Central memory CD4-positive, alpha-beta T cell (primary cell): ENCODE measurements at places on chromosomes 3 and 15.

DNA sequence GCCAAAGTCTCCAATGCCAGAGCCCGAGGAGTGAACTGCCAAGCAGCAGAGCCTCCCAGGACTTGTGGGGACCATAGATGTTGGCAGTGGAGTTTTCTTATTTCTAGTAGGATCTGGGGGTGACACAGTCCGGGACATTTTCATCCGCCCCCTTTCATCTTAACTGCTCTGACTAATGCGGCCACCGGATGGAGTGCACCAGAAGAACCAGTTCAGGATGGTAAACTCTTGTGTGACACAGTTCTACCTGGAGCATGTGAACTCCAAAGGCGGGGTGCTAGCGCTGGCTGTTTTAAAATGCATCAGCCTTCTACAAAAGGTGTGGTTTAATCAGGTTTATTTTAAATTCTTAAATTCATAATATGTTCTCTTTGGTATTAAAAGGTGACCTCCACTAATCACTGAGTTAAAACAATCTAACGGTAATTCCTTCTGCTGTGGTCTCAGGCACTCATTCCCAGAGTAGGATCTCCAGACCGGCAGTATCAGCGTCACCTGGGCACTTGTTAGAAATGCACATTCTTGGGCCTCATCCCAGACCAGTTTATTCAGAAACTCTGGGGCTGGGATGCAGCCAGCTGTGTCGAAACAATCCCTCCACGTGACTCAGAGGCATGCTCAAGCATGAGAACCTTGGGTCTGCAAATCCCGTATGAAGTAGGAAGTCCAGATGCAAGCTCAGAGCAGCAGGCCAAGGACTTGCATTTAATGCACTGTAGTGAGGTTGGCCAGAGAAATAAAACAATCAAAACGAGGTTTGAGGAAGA lies 105.5 kb downstream of the GABRB3 start:
- no peak for DNase-seq

DNA sequence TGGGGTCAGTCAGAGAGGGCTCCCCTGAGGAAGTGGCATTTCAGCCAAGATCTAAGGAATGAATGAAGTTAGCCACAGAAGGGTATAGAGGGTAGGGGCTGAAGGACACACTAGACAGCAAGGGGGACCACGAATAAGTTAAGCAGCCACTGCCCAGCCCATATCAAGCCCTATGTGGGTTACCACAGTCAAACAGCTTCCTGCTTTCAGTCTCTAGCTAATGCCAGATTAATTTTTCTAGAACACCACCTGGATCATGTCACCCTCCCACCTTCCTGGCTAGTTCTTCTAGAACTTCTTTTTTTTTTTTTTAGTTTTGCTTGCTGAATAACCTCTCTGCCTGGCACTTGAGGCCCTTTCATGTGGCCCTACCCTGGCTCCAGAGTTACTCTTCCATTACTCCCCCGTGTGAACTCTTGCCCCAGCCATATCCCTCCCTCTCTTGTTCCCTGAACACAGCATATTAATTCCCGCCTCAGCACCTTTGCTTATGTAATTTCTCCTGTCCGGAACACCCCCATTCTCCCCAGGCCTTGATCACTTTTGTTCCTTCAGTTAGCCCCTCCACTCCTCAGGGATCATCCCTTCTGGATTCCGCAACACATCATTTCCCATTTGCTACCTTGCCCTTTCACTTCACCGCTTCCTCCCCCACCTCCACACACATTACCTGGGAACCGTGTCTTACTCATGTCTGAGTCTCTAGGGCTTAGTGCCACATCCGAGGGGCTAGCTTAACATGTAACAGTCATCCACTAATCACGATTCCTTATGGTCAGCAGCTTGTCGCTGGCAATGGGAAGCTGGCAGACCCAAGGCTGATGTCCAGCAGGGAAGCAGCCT lies 20.6 kb upstream of the BNC1 start:
- no peak for DNase-seq

DNA sequence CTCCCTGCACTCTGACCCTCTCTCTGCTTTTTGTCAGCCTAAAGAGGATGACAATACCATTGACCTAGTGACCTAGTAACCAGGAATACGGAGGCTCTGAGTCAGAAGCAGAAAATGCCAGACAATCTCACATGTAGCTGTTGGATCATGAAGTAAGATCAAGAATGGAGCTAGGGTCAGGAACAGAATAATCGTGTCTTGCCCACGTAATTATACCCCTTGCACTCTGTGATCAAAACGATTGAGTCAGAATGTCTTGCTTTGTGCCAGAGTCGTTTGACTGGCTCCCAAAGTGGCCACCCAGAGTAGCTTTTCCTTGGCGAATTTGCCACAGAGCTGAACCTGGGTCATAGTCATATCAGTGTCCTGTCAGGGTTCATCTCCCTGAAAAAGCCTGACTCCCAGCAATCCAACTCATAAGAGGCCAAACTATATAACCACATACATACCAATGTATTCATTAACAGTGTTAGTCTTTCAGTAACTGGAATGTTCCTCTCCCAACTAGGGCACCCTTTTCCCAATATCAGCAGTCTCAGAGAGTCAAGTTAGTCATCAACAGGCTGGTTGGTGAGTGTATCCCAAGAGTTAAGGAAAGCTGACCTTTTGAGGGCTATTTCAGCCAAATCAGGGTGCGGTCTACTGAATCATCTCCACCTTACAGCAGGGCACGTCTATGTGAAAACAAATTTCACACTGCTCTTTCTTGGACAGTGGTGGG lies 5.0 kb upstream of the CDV3 start:
- no peak for DNase-seq

DNA sequence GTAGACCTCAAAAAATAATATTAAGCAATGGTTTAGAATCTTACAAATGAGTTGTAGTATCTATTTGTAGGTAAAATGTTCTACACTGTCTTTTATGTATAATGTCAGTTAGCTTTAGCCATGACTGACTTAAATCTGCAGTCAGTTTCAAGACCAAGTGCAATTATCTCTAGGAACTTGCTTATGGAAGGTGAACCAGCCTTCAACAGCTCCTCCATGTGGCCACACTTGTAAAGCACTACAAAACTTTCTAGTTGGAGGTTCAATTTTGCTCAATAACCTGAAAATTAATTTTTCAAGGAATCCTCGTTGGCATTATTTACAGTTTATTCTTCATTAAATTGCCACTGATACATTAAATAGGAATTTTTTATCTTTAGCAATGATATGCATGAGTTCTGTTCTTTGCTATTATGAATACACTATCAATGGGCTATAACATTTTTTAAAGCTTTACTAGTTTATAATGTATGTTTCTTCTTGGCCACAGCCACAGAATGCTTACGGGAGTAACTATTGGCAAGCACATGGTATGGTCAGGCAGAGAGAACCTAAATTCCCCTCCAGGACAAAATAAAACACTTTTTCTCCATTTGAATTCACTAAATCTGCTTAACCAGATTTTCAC lies 315.3 kb upstream of the UBE2E2 start:
- DNase-seq: no peak

GRCh38 chr3:11010426-11011165 lies 18.0 kb downstream of the SLC6A1 start:
- no peak for DNase-seq

GRCh38 chr3:68706096-68706495 lies 226.3 kb downstream of the TAFA4 start:
- no peak for DNase-seq

DNA sequence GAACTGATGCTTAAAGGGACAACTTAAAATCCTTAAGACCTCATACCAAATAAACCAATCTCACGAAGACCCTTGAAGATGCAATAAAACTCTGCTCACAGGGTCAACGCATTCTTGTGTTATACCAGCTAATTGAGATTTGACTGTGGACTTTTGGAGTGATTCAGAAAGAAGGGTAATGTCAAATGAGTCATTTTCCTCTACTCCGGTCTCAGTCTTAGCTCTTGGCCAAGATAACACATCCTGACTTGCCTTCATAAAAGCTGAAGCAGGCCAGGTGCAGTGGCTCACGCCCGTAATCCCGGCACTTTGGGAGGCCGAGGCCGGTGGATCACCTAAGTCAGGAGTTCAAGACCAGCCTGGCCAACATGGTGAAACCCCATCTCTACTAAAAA lies 3.8 kb downstream of the PKM start:
- peak; percentile 9 for DNase-seq

DNA sequence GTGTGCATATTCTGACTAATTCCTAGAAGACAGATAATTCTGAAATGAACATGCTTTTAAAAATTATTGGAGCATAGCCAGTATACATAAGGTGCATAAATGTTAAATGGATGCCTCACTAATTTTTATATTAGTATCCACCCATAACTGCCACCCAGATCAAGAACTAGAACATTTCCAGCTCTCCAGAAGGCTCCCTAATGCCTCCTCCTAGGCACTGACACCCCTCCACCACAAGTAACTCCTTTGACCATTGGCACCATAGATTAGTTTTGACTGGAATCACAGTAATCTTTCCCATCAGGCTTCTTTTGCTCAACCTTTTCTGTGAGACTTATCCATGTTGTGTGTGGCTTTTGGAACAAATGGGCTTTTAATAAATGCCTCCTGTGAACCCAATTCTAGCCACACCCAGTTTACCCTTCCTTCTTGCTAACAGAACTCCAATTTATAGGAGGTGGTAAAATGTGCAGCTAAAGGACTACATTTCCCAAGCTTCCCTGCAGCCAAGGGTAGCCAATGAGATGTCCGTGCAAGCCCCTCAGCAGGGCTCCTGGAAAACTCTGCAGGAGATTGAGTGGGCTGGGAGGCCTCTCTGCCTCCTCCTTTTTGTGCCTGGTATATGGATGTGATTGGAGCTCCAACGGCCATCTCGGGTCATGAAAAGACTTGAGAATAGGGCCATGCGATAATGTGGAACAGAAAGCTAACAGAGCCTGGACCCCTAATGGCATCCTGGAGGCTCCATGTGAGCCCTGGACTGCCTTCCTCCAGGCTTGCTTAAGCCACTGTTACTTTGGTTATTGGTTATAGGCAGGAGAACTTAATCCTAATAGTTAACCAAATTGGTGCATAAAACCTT lies 322.6 kb upstream of the TLE3 start:
- DNase-seq: no peak

- no peak for DNase-seq
Measured at GRCh38 chr3:15892311-15893227, 94.8 kb upstream of the ANKRD28 start.

DNA sequence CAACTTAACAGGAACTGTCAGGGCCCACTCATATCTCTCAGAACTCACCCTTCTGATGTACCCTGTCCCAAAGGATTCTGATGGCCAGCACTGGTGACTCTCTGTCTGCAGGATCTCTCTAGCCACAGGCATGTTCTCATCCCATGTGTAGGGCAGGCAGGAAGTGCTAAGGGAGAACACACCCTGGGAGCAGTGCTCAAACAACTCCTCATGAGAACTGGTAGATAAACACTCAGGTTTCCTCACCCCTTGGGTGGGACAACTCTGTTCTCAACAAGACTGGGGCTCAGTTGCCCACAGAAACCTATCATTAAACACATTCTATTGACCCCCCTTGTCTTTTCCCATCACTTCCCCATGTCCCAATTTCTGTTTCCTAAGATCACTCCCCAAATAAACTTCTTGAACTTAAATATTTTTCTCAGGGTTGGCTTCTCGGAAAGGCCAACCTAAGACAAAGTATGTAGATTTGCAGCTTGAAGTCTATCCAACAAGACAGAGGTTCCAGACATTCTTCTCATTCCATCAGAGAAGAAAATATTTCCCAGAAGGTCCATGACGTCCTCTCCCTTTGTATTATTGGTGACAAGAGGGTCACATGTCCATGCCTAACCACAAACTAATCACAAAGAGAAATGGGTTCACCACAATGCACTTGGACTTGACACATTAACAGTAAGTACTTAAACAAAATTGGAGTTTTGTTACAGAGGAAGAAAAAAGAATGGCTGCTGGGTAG lies 276.6 kb upstream of the GADL1 start:
- DNase-seq: no peak

GRCh38 chr15:37002041-37002672 lies 98.2 kb downstream of the MEIS2 start:
- no peak for DNase-seq

DNA sequence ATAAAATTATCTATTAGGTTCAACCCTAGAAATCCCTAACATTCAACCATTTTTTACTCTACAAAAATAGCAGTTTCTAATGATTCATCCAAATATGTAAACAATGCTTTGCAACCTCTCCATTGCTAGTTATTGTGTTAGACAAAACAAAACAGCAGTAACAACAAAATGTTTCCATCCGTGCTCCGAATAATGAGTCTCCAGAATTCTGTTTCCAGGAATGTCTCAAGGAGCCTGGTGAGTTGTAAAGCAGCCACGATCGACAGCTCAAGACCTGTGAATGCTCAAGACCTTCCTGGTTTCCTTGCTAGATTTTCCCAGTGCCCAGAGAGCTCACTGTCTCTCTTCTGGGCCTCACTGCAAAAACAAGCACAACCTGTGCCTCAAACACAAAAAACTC lies 49.9 kb downstream of the CHRD start:
- no peak for DNase-seq

- peak; percentile 45 for DNase-seq
Measured at GRCh38 chr3:50542177-50543034, 25.1 kb downstream of the C3orf18 start.

GRCh38 chr3:152261329-152261728 lies 7.4 kb upstream of the MBNL1 start:
- no peak for DNase-seq

DNA sequence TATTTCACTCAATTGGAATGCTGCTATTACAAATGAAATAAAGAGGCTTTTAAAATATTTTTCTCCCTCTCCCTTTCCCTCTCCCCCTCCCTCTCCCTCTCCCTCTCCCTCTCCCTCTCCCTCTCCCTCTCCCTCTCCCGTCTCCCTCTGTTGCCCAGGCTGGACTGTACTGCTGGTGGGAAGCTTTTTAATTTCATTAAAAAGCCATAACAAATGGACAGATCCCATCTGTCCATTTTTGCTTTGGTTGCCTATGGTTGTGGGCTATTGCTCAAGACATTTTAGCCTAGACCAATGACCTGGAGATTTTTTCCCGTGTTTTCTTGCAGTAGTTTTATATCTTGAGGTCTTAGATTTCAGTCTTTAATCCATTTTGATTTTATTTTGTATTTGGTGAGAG lies 107.2 kb upstream of the LRRC3B start:
- DNase-seq: no peak

GRCh38 chr3:97510795-97511194 lies 253.8 kb upstream of the ARL6 start:
- no peak for DNase-seq

- no peak for DNase-seq
Measured at GRCh38 chr15:99224372-99225214, 24.8 kb downstream of the TTC23 start.

DNA sequence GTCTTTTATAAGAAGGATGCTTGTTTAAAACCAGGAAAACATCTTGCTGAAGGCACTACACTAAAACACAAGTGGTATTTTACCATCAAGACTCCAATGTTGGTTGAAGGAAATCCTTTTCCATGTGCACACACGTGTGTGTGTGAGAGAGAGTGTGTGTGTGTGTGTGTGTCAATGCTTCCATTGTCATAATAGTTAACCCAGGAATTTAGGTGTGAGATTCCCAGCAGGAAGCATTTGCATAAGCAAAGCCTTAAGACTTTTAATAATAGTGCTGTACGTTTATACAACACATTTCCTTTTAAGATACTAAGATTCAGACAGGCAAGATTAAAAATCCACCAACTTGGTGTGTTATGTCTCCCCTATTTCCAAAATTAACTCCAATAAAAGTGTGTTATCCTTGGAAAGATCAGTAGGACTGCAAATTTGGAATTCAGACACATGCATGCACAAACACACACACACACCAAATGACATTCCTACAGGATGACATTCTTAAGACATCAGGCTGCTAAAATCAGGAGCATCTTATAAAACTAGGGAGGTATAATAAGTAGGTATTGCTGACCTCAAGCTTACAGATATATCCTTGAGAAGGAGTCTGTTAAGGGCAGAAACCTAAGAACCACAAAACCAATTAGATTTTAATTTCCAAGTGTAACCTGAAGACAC lies 18.3 kb downstream of the LMCD1 start:
- DNase-seq: no peak
